ENCODE measurements at places on chromosomes 6 and 20. TPM values are rescaled to one million over a fixed set of nuclear protein-coding genes. Genes with fewer than 3 reads are reported as not detected.

DNA sequence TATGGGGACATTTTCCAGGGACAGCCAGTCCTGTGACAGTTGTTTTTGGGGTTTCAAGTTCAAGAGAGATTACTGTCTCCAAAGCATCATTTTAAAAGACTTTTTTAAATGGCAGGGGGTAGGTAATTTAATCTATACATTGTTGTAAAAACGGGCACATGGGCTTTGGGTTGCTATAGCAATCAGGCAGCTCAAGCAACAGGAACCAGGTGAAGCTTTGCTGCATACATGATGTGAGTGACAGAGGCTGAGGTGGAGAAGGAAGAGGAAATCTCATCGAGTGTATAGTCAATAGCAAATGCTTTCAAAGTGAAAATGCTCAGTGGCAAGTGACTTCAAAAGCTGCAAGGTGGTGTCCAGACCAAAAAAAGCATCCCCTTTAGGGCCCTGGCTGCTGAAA, 277.4 kb upstream of the JAG1 start:
- no peak for DNase-seq

DNA sequence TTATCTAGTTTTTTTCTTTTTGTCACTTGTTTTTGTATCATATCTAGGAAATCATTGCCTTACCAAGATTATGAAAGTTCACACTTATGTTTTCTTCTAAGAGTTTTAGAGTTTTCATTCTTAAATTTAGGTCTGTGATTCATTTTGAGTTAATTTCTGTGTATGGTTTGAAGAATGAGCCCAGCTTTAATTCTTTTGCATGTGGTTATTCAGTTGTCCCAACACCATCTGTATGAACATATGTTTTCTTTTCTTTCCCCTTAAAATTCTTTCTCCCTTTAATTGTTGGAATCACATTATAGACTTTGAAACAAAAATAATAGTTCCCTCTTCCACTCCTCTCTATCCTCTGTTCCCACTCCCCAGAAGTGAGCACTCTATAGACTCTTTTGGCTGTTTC, 85.4 kb downstream of the SLX4IP start:
- no peak for DNase-seq

DDR1 gene
- 4.0 TPM for total RNA-seq

GRCh38 chr20:59820204-59821041, 113.0 kb downstream of the SYCP2 start:
- DNase-seq, result no peak

HNF4A gene
- total RNA-seq, result not detected

GRCh38 chr6:105489216-105489530, 86.3 kb upstream of the PREP start:
- no peak for DNase-seq

- no peak for DNase-seq
Observed at GRCh38 chr6:39380837-39381549, 58.5 kb upstream of the KCNK16 start.

Data from dermis microvascular lymphatic vessel endothelial cell (primary cell).